ENCODE measurements at places on chromosomes 7 and 10. TPM values are rescaled to one million over a fixed set of nuclear protein-coding genes. Genes with fewer than 3 reads are reported as not detected.
A peak's percentile ranks its signal among the peaks of the same experiment; 100 is the strongest.

ZNF804B gene
- not detected for polyA plus RNA-seq

VCL gene
- 119 TPM for polyA plus RNA-seq

CALML3 gene
- not detected for polyA plus RNA-seq

PRKG1 gene
- polyA plus RNA-seq: 5.0 TPM

CDH23 gene
- 6.3 TPM for polyA plus RNA-seq

GTF2IRD2 gene
- polyA plus RNA-seq: 5.9 TPM

GRCh38 chr10:70847659-70848360 lies 32.1 kb downstream of the SGPL1 start:
- H3K4me3 ChIP-seq: no peak overlapping the region
- no peak for DNase-seq
- no peak overlapping the region for H3K27ac ChIP-seq
- no peaks in the 10 kb centered on the region for H3K27me3 ChIP-seq
- no peaks in the 10 kb centered on the region for H3K4me1 ChIP-seq

- H3K36me3 ChIP-seq: no peaks in the 10 kb centered on the region
- H3K27ac ChIP-seq: no peak overlapping the region
- DNase-seq: no peak
- H3K4me3 ChIP-seq: no peak overlapping the region
- 0 out of 2 replicates have a peak, but pooled peaks cover 3% of the 10 kb centered on the region for H3K4me1 ChIP-seq
Measured at GRCh38 chr10:30728127-30728526, 98.6 kb upstream of the LYZL2 start.

GRCh38 chr10:62502995-62503613 lies 128.9 kb downstream of the ZNF365 start:
- DNase-seq: no peak
- peaks cover 5% of the 10 kb centered on the region for H3K4me1 ChIP-seq
- H3K27me3 ChIP-seq: no peaks in the 10 kb centered on the region
- no peaks in the 10 kb centered on the region for H3K36me3 ChIP-seq
- no peak overlapping the region for H3K4me3 ChIP-seq

DNA sequence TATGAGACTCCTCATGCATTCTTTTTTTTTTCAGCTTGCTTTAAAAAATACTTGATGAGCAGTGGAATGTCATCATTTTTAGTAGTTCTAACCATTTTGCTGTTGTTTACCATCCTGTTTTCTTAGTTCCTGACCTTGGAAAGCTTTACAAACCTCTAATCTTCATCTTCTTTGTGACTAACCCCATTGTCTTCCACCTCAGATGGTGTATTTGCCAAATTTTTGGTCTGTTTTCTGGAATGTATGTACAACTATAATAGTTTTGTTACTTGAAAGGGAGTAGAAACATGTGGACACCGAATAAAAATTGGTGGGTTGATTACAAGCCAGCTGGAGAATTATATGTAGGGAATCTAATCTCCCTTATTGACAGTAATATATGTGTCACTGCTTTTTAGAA lies 172.7 kb downstream of the SND1 start:
- H3K4me3 ChIP-seq: no peak overlapping the region
- no peaks in the 10 kb centered on the region for H3K4me1 ChIP-seq
- no peaks in the 10 kb centered on the region for H3K36me3 ChIP-seq
- no peak overlapping the region for H3K27ac ChIP-seq

GRCh38 chr7:48255046-48255445 lies 83.8 kb downstream of the ABCA13 start:
- H3K27me3 ChIP-seq: no peaks in the 10 kb centered on the region
- no peaks in the 10 kb centered on the region for H3K36me3 ChIP-seq
- H3K4me3 ChIP-seq: no peak overlapping the region

- H3K4me1 ChIP-seq: peaks cover 30% of the 10 kb centered on the region
- H3K4me3 ChIP-seq: peak overlapping the region; percentile 83
- DNase-seq: no peak
- H3K27me3 ChIP-seq: peaks cover 71% of the 10 kb centered on the region
Measured at GRCh38 chr10:93074597-93075368, 1.1 kb downstream of the CYP26A1 start.

GRCh38 chr7:148135116-148135515 lies 455.4 kb upstream of the C7orf33 start:
- no peaks in the 10 kb centered on the region for H3K27me3 ChIP-seq
- H3K27ac ChIP-seq: no peak overlapping the region
- DNase-seq: no peak
- no peaks in the 10 kb centered on the region for H3K4me1 ChIP-seq
- H3K4me3 ChIP-seq: no peak overlapping the region

- no peak overlapping the region for H3K4me3 ChIP-seq
- no peaks in the 10 kb centered on the region for H3K27me3 ChIP-seq
- H3K4me1 ChIP-seq: no peaks in the 10 kb centered on the region
- peaks cover 4% of the 10 kb centered on the region for H3K36me3 ChIP-seq
Measured at GRCh38 chr7:24864214-24864817, 107.1 kb upstream of the GSDME start.

- DNase-seq: peak; percentile 76
- H3K27me3 ChIP-seq: peaks cover 20% of the 10 kb centered on the region
- peaks cover 17% of the 10 kb centered on the region for H3K4me1 ChIP-seq
- H3K4me3 ChIP-seq: no peak overlapping the region
- no peaks in the 10 kb centered on the region for H3K36me3 ChIP-seq
Measured at GRCh38 chr10:48608279-48608681, 3.4 kb upstream of the ARHGAP22 start.

- peaks cover 64% of the 10 kb centered on the region for H3K36me3 ChIP-seq
- no peak overlapping the region for H3K27ac ChIP-seq
- no peak overlapping the region for H3K4me3 ChIP-seq
- no peaks in the 10 kb centered on the region for H3K27me3 ChIP-seq
Measured at GRCh38 chr10:119120413-119120867, 16.5 kb downstream of the DENND10 start.

DNA sequence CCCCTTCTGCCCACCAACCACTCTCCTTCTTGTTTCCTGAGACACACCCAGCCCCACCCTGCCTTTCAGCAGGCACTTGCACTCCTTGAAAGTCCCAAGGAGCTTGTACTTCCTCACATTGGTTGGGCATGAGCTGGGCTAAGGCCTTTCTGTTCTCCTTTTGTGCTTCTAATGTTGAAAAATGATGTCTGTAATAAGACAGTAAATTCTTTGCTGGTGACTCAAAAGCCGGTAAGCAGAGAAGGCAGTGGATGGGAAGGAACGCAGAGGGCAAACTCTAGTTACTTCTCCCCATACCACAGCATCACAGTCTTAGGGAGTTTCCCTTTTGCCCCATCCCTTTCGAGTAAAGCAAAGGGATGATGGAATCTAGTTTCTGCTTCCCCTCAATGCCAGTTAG lies 185.6 kb downstream of the PLXNA4 start:
- no peak for DNase-seq
- H3K4me1 ChIP-seq: no peaks in the 10 kb centered on the region
- no peak overlapping the region for H3K4me3 ChIP-seq
- H3K27ac ChIP-seq: no peak overlapping the region

DNA sequence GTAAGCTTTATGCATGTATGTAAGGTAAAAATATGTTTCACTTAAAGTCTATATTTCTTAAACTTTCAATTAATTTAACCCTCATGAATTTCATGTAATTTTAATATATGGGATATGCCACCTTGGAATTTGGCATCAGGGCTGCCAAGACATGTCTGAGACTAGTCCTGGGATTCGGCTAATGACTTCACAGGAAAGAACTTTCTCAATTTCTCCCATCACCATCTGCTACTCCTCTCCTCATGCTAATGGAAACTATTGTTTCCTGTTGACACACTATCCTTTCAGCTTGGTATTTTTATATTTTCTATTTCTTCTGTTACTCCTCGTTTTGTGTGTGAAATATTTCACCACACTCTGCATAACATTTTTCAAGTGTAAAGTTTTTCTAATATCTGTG lies 205.9 kb downstream of the ARL4A start:
- H3K36me3 ChIP-seq: no peaks in the 10 kb centered on the region
- no peak overlapping the region for H3K4me3 ChIP-seq
- no peaks in the 10 kb centered on the region for H3K27me3 ChIP-seq
- no peak for DNase-seq
- H3K27ac ChIP-seq: no peak overlapping the region
- H3K4me1 ChIP-seq: no peaks in the 10 kb centered on the region

DNA sequence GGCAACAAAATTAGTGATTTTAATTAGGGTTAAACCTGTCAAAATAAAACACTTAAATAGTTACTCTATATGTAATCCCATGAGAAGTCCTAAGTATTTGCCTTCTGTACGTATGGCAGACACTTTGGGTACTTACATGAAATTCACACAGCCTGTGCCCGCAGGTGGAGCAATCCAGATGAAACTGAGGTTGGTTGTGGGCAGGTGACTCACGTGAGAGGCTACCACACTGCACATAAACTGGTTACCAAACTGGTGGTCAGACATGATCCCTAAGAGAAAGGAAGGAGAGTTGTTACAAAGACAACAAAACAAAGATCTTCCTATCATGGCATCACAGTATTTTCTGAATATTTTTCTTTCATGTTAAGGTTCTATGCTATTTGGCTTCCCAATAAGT lies 156.1 kb downstream of the RELN start:
- no peak overlapping the region for H3K4me3 ChIP-seq
- H3K36me3 ChIP-seq: no peaks in the 10 kb centered on the region
- no peak for DNase-seq

DNA sequence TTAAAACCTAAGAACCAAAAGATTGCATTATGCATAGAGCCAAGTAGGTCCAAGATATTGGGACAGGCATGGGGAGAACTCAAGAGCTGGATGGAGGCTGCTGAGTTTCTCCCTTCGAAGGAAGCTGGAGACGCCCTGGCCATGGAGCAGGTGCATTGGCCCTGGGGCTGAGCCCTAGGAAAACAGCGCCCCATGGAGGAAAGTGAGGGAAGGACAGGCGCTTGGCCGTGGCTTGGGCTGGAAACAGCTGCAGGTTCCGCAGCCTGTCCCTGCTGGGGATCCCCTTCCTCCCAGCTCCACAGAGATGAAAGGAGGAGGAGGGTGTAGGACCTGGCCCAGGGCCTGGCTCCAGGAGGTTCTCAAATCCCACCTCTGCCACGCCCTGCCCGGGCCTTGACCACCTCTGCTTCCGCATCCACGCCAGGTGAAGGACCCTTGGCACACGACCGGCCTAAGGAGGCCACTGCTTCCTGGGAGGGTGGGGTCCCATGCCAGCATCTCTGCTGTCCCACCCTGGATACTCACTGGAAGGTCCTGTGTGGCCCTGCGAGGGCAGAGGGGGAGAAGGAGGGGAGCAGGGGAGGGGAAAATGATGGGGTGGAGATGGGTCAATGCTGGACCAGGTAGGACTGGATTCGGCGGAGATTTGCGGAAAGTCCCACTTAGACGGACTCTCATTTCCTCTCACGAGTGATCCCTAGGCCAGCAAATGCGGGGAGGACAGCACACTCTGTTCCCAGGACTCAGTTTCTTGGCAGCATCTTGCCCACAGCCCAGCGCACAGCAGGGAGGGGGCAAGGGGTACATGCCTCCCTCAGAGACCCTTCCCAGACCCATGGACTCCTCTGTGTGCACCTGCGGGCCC lies 258.6 kb upstream of the TCERG1L start:
- no peaks in the 10 kb centered on the region for H3K4me1 ChIP-seq
- DNase-seq: peak; percentile 31
- H3K27ac ChIP-seq: no peak overlapping the region
- no peaks in the 10 kb centered on the region for H3K36me3 ChIP-seq

DNA sequence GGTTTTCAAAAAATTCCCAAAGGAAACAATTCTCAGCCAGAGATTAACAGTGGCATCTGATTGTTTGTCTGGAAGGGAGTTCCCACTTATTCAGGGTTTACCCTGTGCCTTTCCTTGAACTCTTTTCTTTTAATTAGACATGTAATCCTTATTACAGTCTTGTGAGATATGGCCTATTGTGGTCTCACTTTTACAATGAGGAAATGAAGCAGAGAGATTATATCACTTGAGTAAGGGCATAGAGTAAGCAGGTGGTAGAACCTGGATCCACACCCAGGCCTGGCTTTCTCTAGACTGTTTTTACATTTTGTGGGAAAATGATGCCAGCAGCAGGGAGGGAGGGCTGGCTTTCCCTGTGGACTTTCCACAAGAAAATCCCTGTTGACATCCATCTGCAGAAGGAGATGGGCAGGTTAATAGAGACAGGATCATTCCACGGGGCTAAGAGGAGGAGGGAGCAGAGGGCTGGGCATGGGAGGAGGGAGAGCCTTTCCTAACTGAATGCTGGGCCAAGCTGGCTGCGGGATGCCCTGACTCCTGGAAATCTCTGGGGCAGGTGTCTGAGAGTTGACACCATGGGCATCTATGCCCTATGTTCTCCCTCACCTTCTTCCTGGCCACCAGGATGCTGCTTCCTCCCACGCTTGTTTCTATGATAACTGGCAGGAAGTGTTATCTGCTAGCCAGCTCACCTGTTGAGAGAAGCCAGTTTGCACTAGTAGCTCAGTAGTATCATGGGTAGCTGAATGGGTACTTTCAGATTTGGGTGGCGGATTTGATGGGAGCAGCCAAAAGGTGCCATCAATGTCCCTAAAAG lies 28.7 kb upstream of the ARHGAP22 start:
- no peaks in the 10 kb centered on the region for H3K36me3 ChIP-seq
- no peak overlapping the region for H3K4me3 ChIP-seq
- H3K27me3 ChIP-seq: no peaks in the 10 kb centered on the region
- no peak overlapping the region for H3K27ac ChIP-seq

DNA sequence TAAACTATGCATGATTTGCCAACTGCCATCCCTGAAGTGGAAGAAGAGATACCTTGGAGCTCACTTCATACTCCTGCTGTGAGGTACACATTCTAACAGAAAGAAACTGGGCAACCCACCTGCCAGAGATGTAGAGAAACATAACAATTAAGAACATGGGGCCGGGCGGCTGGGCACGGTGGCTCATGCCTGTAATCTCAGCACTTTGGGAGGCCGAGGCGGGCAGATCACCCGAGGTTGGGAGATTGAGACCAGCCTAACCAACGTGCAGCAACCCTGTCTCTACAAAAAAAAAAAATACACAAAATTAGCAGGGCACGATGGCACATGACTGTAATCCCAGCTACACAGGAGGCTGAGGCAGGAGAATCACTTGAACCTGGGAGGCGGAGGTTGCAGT lies 402.6 kb upstream of the ANKRD30A start:
- no peaks in the 10 kb centered on the region for H3K36me3 ChIP-seq
- H3K4me3 ChIP-seq: no peak overlapping the region
- H3K4me1 ChIP-seq: no peaks in the 10 kb centered on the region
- H3K27me3 ChIP-seq: no peaks in the 10 kb centered on the region
- H3K27ac ChIP-seq: no peak overlapping the region
- DNase-seq: no peak

DNA sequence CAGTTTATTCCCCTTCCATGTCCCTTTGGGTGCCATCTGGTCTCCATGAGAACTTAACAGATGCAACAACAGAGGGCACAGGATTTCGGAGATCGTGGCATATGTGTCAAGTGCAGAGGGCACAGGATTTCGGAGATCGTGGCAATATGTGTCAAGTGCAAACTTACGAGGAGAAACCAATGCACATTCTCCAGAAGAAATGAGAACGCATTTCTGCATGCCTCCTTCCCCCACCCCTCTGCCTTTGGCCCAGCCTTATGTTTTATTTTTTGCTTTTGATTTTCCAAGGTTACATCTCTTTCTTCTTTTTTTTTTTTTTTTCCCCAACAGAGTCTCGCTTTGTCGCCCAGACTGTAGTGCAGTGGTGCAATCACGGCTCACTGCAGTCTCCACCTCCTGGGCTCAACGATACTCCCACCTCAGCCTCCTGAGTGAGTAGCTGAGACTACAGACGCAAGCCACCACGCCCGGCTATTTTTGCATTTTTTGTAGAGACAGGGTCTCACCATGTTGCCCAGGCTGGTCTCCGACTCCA lies 586 bp upstream of the ANKRD26 start:
- H3K27ac ChIP-seq: no peak overlapping the region
- DNase-seq: no peak
- H3K4me1 ChIP-seq: peaks cover 4% of the 10 kb centered on the region
- peak overlapping the region; percentile 66 for H3K4me3 ChIP-seq
- no peaks in the 10 kb centered on the region for H3K27me3 ChIP-seq
